ENCODE measurements at places on chromosomes 11 and 22. TPM values are rescaled to one million over a fixed set of nuclear protein-coding genes. Genes with fewer than 3 reads are reported as not detected.

DNA sequence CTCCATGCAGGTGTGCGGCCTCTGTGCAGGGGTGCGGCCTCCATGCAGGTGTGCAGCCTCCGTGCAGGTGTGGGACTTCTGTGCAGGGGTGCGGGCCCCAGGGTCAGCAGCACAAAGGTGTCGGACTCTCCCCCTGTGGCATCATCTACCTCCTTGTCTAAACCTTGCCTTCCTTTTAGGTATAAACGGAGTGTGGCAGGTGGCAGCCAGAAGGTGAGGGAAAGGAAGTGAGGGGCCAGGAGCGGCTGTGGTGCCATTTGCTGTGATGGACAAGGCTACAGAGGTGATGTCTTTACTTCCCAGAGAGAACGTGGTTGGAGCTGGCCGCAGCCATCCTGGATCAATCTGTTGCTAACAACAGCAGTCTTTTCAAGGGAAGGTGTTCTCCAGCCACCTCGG lies 9.1 kb downstream of the GAL start:
- H3K27ac ChIP-seq = no peak overlapping the region
- DNase-seq = no peak
- no peaks in the 10 kb centered on the region for H3K4me1 ChIP-seq
- no peak overlapping the region for H3K4me3 ChIP-seq

- no peaks in the 10 kb centered on the region for H3K36me3 ChIP-seq
- H3K4me1 ChIP-seq = no peaks in the 10 kb centered on the region
- no peak overlapping the region for H3K4me3 ChIP-seq
- no peak overlapping the region for H3K27ac ChIP-seq
Measured at GRCh38 chr11:12417691-12418611, 40.6 kb downstream of the PARVA start.

The CLCF1 gene
- total RNA-seq = 15.9 TPM

GRCh38 chr11:128735935-128736605 lies 42.2 kb downstream of the FLI1 start:
- no peak overlapping the region for H3K4me3 ChIP-seq
- H3K36me3 ChIP-seq = no peaks in the 10 kb centered on the region
- no peak for DNase-seq
- no peaks in the 10 kb centered on the region for H3K4me1 ChIP-seq
- H3K27ac ChIP-seq = no peak overlapping the region

The LRRC56 gene
- 5.0 TPM for total RNA-seq

The SHANK2 gene
- 50.5 TPM for total RNA-seq

DNA sequence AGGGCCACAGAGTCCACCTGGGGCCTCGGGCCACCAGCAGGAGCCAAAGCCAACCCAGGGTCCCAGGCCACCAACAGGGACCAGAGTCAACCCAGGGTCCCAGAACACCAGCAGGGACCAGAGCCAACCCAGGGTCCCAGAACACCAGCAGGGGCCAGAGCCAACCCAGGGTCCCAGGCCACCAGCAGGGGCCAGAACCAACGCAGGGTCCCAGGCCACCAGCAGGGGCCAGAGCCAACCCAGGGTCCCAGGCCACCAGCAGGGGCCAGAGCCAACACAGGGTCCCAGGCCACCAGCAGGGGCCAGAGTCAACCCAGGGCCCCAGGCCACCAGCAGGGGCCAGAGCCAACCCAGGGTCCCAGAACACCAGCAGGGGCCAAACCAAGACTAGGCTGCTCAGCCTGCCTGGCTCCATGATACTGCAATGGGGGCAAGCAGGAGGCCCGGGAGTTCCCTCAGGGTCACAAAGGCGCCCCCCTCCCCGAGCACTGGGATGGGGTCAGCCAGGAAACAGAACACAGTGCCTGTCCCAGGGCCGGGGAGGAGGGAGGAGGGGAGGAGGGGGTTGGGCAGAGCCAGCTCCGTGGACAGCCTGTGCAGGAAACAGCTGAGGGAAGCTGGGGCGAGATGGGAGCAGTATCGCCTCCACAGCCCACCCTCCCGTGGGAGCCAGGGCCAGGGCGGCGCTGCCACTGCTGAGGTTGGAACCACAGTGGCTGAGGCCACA lies 62.0 kb upstream of the PRR5 start:
- peaks cover 31% of the 10 kb centered on the region for H3K27me3 ChIP-seq
- no peak overlapping the region for H3K27ac ChIP-seq
- H3K4me1 ChIP-seq = no peaks in the 10 kb centered on the region

DNA sequence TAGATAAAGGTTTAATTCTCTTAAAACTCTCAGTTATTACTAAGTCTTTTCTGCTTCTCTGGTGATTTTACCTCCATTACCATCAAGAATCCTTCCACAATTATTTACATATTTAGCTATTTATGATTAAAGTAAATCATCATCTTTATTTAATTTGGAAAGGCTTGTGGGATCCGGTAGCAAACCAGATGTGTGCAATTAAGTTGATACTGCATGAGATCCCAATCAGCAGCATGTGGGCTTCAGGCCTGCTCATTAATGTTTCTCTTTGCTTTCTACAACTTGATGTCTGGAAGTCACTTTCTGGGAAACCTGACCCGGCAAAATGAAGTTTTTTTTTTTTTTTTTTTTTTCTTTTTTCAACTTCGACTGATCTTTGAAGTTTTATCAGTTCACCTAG lies 558.4 kb upstream of the ANO5 start:
- H3K27ac ChIP-seq = no peak overlapping the region
- no peaks in the 10 kb centered on the region for H3K36me3 ChIP-seq
- H3K4me3 ChIP-seq = no peak overlapping the region
- no peak for DNase-seq
- no peaks in the 10 kb centered on the region for H3K4me1 ChIP-seq

- H3K27ac ChIP-seq = no peak overlapping the region
- no peaks in the 10 kb centered on the region for H3K36me3 ChIP-seq
- peak; percentile 15 for DNase-seq
- H3K4me3 ChIP-seq = peak overlapping the region; percentile 58
Measured at GRCh38 chr11:36376009-36376887, 80.2 kb downstream of the PRR5L start.

- H3K4me1 ChIP-seq = no peaks in the 10 kb centered on the region
- no peak overlapping the region for H3K27ac ChIP-seq
- no peak overlapping the region for H3K4me3 ChIP-seq
- no peak for DNase-seq
- no peaks in the 10 kb centered on the region for H3K36me3 ChIP-seq
Measured at GRCh38 chr11:102614485-102614884, 10.6 kb downstream of the MMP20 start.

The PEX16 gene
- 48.6 TPM for total RNA-seq

The MIOX gene
- total RNA-seq = 1.4 TPM

GRCh38 chr11:69791276-69792180 lies 16.4 kb upstream of the FGF4 start:
- no peaks in the 10 kb centered on the region for H3K27me3 ChIP-seq
- DNase-seq = peak; percentile 76
- peak overlapping the region; percentile 48 for H3K27ac ChIP-seq
- H3K36me3 ChIP-seq = no peaks in the 10 kb centered on the region
- H3K4me3 ChIP-seq = no peak overlapping the region
- peaks cover 12% of the 10 kb centered on the region for H3K4me1 ChIP-seq

The CTTN gene
- 570 TPM for total RNA-seq

- H3K4me1 ChIP-seq = peaks cover 15% of the 10 kb centered on the region
- DNase-seq = no peak
- H3K27me3 ChIP-seq = no peaks in the 10 kb centered on the region
Measured at GRCh38 chr11:125625225-125625629, 264 bp downstream of the CHEK1 start.

DNA sequence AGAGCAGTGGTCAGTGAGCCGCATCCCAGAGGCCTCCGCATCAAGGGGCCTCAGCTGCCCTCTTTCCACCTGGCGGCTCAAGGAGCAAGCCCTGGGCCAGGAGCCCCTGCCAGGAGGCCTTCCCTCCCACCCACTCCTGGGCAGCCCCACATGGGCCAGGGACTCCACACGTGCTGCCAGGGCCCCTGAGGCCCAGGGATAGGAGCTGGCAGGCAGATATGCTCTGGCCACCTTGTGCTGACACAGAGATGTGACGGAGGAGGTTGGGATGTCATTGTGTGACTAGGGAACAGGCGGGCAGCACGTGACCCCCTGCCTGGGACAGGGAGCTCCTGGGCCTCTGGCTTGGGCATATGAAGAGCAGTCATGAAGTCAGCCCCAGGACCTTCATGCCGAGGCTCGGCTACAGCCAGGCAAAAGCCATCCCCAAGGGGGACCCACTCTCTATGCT lies 77.9 kb downstream of the PIWIL3 start:
- no peak for DNase-seq
- no peaks in the 10 kb centered on the region for H3K4me1 ChIP-seq
- H3K36me3 ChIP-seq = no peaks in the 10 kb centered on the region
- H3K27ac ChIP-seq = no peak overlapping the region
- no peak overlapping the region for H3K4me3 ChIP-seq
- H3K27me3 ChIP-seq = no peaks in the 10 kb centered on the region

The ADAMTS15 gene
- total RNA-seq = 2.2 TPM

DNA sequence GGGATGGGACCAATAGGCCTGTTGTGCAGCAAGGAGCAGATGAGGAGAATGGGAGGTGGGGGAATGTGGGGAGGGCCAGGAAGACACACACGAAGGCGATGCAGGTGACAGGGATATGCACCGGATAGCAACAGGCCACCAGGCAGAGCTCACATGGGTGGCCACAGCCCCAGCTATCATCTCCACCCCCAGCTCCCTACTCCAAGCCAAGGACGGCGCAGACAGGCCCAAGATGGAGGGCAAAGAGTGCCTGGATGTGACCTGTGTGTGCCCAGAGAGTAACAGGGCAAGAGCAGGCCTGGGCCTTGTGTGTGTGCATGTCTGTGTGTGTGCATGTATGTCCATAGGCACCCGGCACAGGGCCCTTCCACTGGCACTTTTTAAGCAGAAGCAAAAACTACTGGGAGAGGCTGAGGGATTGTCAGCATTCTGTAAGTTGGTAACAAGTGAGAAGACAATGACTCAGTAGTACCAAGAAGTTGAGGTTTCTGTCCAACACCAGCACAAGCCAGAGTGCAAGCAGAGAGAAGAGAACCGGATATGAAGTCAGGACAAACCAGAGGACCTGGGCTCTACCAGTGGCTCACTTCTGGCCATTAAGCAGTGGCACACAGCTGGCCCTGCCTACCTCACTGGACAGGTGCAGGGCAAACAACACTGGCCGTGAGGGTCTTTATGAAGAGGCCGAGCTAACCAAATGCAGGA lies 36.4 kb downstream of the NRXN2 start:
- no peak for DNase-seq
- no peak overlapping the region for H3K4me3 ChIP-seq
- peaks cover 52% of the 10 kb centered on the region for H3K27me3 ChIP-seq
- no peak overlapping the region for H3K27ac ChIP-seq

DNA sequence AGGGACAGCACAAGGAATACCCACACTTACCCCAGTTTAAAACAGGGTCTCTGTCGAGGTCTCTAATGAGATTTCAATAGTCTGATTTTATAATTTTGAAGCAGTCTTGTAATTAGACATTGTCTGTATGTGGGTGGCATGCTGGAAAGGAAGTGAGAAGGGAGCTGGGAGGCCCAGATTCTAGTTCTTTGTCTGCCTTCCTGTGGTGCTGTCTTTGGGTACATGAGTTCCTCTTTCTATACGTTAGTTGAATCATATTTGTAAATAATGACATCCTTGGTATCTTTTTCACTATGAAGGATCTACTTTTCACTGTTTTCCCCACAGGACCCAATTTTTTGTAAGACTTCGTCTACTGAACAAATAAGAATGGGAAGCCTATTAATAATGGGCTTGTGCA lies 42.0 kb upstream of the TENM4 start:
- no peaks in the 10 kb centered on the region for H3K36me3 ChIP-seq
- DNase-seq = no peak
- H3K4me3 ChIP-seq = no peak overlapping the region
- H3K4me1 ChIP-seq = no peaks in the 10 kb centered on the region
- peaks cover 50% of the 10 kb centered on the region for H3K27me3 ChIP-seq

The MS4A14 gene
- not detected for total RNA-seq

The SHANK3 gene
- total RNA-seq = 5.8 TPM

DNA sequence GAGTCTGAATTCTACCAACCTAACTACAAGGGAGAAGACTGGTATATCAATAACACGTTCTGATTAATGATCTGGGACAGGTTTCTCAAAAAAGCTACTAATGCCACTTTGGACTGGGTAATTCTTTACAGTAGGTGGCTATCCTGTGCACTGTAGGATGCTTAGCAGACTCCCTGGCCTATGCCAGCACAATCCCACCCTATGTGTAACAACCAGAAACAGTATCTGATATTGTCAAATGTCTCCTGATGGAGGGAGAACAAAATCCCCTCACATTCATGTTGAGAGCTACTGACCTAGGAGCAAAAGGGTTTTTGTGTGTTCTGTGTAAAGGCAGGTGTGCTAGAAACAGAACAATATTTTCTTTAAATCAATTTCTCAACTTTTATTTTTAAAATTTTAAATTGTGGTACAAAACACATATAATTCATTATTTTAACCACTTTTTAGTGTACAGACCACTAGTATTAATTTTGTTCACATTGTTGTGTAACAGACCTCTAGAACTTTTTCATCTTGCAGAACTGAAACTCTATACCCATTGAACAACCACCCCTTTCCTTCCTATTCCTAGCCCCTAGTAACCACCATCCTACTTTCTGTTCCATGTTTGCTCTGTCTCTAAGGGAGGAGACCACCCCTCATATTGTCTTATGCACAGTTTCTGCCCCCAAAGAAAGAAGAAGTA lies 2.1 kb upstream of the MS4A6A start:
- H3K36me3 ChIP-seq = no peaks in the 10 kb centered on the region
- H3K4me3 ChIP-seq = no peak overlapping the region
- no peaks in the 10 kb centered on the region for H3K27me3 ChIP-seq
- no peak for DNase-seq

The LMNTD2 gene
- 12.8 TPM for total RNA-seq

DNA sequence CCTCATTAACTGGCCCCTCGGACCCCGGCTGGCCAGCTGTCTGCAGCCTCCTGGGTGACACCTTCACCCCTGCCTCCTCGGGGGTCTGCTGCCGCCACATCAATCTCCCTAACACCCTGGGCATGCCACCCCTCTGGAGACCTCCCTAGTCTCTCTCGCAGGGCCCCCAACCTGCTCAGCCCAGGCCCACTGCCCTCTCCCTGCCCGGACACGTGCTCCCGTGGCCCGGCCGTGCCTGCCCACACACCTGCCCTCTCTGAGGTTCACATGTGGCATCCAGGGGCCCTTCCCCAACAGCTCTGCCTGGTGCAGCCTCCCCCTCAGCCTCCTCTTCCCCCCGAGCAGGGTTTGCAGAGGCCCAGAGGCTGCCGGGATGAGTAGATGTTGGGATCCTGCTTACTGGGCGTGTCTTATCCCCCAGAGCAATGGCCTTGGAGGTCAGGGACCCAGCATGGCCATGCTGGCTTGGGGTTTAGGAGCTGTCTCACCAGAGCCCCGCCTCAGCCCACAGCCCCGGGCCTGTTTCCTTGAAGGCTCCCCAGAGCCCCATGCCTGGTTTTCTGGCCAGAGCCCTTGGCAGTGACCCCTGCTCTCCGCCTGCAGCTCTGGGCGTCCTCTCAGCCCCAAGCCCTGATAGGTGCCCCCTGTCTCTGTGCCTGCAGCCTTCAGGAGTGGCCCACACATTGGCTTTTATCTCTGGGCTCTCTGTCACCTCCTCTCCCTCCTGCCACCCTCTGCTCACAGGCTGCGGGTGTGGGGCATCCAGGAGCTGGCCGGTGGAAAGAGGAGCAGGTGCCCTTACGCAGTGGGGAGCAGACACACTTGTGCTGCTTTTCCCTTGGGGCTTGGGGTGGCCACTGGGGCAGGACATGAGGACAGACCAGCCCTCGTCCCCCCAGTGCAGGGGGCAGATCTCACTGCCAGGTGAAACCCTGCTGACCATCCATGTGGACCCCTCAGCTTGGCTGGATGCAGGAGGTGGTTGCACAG lies 25.7 kb upstream of the SEPTIN5 start:
- H3K4me1 ChIP-seq = peaks cover 39% of the 10 kb centered on the region
- H3K27me3 ChIP-seq = no peaks in the 10 kb centered on the region
- DNase-seq = no peak
- no peaks in the 10 kb centered on the region for H3K36me3 ChIP-seq

The MEI1 gene
- 0.55 TPM for total RNA-seq

Data from PC-9 (cell line).